ENCODE measurements at places on chromosomes 5 and 9.

- no peak for DNase-seq
These were observed 64.0 kb downstream of the SHB start for GRCh38 chr9:38004809-38005560.

- DNase-seq = no peak
These were observed 583.5 kb upstream of the TUSC1 start for GRCh38 chr9:26261503-26262330.

- no peak for DNase-seq
These were observed 43.6 kb downstream of the CCDC192 start for GRCh38 chr5:127746756-127747155.

DNA sequence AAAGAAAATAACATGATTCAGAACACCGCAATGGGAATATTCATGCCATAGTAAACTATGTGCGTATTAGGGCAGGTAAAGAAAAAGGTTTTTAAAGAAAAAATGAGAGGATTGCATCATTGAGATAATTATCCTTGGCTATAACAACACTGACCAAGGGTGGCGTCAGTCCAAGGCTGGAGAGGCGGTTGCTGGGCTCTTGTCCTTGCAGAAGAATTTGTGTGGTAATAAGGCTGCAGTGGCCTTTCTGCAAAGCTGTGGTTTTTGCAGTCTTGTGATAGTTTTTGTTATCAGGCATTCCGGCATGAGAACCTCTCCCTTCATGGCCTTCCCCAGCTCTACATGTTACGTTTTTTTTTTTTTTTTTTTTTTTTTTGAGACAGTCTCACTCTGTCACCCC lies 14.0 kb downstream of the BOD1 start:
- DNase-seq = no peak

DNA sequence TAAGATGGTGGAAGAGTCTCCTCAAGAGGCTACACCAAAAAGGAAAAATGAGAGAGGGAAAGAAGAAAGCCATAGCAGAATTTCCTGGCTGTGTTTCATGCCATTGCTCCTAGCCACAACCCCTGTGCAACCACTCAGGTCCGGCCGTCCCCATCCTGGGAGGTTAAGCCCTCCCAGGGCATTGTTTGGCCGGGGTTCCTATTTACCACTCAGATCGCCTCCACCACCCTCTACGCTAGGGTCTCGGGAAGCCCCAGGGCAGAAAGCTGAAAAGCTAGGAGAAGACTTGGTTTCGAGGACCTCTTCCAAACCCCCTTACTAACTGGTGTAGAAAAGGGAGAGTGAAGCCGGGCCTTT lies 715 bp downstream of the RC3H2 start:
- DNase-seq = no peak

DNA sequence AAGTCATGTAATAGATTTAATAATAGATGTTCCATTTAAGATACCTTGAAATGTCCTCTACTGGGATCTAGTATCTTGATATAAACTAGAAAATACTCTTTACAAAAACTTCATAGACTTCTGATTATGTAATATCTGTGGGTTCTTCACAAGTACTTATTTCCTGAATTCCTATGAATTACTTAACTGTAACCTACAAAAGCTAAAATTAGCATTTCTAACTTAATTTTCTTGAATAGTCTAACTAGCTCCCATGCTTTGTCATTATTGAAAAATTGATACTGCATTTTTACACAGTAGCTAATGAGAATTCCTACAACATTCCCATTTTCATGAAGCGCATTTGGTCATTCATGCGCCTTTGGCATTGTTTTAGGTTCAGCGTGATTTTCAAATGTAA lies 1828.2 kb downstream of the MAT2B start:
- no peak for DNase-seq

DNA sequence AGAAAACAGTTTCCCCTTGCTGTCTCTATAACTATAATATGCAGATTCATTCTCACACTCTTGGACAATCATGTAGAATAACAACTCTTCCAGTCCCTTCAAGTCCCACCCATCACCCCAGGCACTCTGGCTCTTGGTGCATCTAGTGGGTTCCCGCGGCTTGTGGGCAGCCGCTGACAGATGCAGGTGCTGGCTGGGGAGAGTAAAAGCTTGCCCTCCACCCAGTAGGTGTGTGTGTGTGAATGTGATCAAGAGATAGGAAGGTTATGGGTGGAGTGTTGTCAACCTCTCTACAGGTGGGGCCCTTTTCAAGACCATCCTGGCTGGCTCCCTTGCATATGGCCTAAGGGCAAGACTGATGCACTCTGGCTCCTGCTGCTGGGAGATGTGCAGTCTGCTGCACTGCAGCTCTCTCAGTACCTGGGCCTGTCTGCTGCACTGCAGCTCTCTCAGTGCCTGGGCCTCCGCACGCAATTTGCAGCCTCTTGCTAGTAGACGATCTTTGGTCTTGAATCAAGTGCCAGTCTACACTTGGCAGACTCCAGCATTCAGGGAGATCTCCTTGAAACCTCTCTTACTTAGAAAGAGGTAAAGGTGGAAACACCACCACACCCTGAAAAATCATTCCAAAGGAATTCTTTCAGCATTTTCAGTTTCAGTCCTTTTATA lies 189.7 kb upstream of the GDNF start:
- DNase-seq = no peak

GRCh38 chr5:131230406-131230805 lies 33.4 kb upstream of the CDC42SE2 start:
- no peak for DNase-seq

DNA sequence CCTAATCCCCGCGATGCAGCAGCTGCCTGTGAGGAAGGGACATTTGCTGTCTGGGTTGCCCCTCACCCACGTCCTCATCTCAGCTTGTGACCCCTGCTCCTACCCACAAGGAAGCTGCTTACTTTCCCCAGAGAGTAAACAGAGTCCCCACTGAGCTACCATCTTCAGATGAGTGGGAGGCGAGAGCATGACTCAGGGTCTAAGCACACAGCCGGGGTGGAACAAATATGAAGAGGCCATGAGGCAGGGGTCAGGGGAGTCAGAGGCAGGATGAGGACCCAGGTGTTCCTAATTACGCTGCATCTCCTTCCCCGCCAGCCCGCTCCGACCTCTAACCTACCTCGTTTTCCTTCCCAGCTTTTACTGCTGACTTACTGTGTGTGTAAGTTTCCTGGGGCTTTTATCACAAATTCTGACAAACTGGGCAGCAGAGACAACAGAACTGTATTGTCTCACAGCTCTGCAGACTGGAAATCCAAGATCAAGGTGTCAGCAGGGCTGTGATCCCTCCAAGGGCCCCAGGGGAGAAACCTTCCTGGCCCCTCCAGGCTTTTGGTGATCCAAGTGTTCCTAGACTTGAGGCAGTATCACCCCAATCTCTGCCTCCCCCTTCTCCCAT lies 94.0 kb upstream of the DNAH5 start:
- no peak for DNase-seq

DNA sequence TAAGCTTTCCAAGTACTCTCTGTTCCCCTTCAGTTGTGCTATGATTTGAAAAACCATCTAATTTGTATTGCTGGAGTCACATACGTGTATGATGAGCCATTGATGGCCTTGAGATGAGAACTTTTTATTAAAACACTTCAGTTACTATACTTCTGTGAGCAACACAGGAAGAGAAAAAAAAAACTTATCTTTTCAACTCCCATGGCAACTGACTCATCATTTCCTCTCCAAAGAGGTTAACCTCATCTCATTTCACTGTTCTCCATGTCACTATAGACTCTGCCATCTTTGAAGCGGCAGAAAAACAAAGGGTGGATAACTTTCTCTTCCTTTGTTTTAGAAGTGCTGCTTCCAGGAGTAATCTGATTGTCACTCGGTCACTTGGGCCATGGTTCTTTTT lies 104.3 kb upstream of the PCSK1 start:
- DNase-seq = no peak

GRCh38 chr9:134230942-134231325 lies 66.6 kb upstream of the RNU6ATAC start:
- no peak for DNase-seq

- DNase-seq = no peak
These were observed 364.1 kb downstream of the EFNA5 start for GRCh38 chr5:107306594-107306993.

- DNase-seq = no peak
These were observed 526.0 kb upstream of the TRPC7 start for GRCh38 chr5:136891175-136891972.

- no peak for DNase-seq
These were observed 98.4 kb downstream of the FGF1 start for GRCh38 chr5:142587354-142587965.

GRCh38 chr9:91067306-91067860 lies 265.8 kb downstream of the SYK start:
- no peak for DNase-seq

DNA sequence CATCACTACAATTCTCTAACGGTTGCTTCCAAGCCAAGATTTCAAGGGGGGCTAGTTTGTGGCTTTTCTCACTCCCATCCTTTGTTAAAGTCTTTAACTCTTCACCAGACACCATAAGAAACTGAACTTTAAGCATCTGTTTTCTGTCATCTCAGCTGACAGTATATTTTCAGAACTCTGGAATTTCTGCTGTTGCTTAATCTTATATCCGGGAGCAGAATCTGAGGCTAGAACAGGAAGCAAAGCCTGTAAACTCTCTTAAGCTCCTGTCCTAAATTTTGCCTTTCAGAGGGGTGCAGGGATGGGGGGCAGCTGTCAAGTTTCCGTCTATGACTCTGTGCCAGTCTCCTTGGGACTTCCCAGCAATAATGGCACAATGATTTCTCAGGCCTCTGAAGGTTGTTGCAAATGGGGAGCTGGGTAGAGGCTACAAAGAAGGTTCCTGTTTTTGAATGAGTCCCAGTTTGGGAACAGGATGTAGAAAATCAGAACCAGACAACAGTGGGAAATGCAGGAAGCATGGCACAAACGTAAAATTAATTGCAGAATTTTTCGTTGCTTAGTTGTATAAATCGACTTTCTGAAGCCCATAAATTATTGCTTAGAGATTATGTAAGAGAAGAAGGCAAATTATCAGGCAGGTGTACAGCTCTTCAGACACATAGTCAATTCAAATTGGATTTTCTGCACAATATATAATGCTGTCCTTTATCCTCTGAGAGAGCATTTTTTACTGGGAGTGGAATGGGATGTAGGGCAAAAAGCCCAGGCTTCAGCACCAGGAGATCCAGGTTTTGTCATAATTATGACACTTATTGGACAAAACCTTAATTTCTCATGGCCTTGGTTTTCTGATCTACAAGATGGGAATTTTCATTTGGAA lies 430.9 kb downstream of the DMAC1 start:
- no peak for DNase-seq

DNA sequence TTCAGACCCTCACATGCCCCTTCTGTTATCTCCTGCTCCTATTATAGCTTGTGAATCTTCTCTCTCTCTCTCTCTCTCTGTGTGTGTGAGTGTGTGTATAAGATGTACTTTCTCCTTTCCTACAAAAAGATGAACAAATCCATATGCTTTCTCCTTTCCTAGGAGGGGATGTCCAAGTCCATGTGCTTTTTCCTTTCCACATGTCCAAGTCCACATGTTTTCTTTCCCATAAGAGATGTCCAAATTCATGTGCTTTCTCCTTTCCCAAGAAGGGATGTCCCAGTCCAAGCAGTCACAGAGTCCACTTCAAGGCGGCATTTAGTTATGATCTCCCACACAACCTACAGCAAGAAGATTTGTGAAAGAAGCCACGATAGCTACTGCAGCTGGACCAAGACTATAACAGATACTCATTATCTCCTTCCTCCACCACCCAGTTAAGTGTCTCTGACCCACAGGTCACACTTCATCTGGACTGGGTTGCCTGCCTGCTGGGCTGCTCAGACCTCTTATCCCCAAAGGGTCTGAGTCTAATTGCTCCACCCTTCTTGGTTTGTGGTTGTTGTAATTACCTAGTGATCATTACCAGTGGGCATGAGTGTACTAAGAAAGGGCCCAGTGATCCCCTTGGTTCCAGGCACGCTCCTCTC lies 18.4 kb upstream of the FOXI1 start:
- DNase-seq = no peak

- no peak for DNase-seq
These were observed 35.2 kb upstream of the PLEKHG4B start for GRCh38 chr5:56561-57290.

DNA sequence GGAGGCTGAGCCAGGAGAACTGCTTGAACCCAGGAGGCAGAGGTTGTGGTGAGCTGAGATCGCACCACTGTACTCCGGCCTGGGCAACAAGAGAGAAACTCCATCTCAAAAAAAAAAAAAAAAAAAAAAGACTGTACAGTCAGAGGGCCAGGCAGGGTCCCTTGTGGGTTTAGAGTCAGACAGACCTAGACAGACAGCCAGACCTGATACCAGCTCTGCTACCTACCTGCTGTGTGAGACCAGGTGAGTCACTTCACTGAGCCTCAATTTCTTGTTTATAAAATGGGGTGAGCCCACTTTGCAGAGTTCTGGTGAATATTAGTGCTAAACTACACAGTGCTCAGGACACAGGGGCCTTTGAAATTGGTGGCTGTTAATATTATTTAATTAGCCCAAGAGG lies 19.7 kb downstream of the TRIM14 start:
- DNase-seq = no peak

DNA sequence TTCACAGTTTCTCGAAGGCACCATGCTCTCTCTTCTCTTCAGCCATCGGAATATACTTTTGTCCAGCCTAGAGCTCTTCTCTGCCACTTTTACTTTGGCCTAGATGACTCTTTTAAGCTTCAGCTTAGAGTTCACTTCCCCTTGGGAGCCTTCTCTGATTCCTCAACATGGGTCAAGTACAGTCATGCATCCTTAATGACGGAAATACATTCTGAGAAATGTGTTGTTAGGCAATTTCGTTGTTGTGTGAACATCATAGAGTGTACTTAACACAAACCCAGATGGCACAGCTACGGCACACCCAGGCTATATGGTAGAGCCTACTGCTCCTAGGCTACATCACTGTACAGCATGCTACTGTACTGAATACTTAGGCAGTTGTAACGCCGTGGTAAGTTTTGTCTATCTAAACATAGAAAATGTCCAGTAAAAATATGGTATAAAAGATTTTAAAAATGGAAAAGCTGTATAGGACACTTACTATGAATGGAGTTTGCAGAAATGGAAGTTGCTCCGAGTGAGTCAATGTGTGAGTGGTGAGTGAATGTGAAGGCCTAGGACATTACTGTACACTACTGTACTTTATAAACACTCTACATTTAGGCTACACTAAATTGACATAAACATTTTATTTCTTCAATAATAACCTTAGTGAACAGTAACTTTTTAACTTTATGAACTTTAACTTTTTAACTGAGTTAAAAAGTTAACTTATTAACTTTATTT lies 15.1 kb upstream of the TNFSF15 start:
- no peak for DNase-seq

- DNase-seq = no peak
These were observed 208.8 kb downstream of the MRPS30 start for GRCh38 chr5:45017568-45017967.

- DNase-seq = peak; percentile 57
These were observed 104.9 kb downstream of the CFAP90 start for GRCh38 chr5:7745882-7746610.
